A172 (cell line): ENCODE measurements at places on chromosomes 6 and 20. TPM values are rescaled to one million over a fixed set of nuclear protein-coding genes. Genes with fewer than 3 reads are reported as not detected.

Gene PYGB
- 91.8 and 118 TPM in 2 replicates for total RNA-seq

Gene SUMO4
- total RNA-seq: 0.10 and 0.38 TPM in 2 replicates

Gene C20orf204
- total RNA-seq: 0.89 and 1.2 TPM in 2 replicates

Gene MOXD1
- 18.5 and 27.5 TPM in 2 replicates for total RNA-seq

Gene RWDD2A
- total RNA-seq: 3.7 and 4.8 TPM in 2 replicates

Gene TSBP1
- not detected in 2 replicates for total RNA-seq

Gene MUCL3
- total RNA-seq: 0.43 TPM in 1 of 2 replicates, not detected in the other

Gene SAMD10
- total RNA-seq: 0.77 TPM in 1 of 2 replicates, not detected in the other

Gene RAB44
- total RNA-seq: not detected in 2 replicates

Gene PDYN
- total RNA-seq: not detected in 2 replicates

Gene IER3
- total RNA-seq: 61.1 and 63.2 TPM in 2 replicates

Gene ARMH2
- total RNA-seq: not detected in 2 replicates

Gene HLA-DOA
- total RNA-seq: not detected in 2 replicates

Gene ELOVL4
- total RNA-seq: 2.4 and 3.6 TPM in 2 replicates

Gene DLK2
- 0.81 and 3.0 TPM in 2 replicates for total RNA-seq

Gene SULF2
- total RNA-seq: 23.5 TPM in 2 replicates

Gene COL9A3
- total RNA-seq: 1.9 and 2.8 TPM in 2 replicates

Gene MYLK2
- 0.55 and 0.91 TPM in 2 replicates for total RNA-seq

Gene DDX43
- not detected in 2 replicates for total RNA-seq

Gene LY6G6F
- not detected in 2 replicates for total RNA-seq

Gene CD109
- 18.4 and 24.3 TPM in 2 replicates for total RNA-seq

Gene SLC35A1
- total RNA-seq: 14.5 and 18.8 TPM in 2 replicates

Gene RCAN2
- 0.22 TPM in 1 of 2 replicates, not detected in the other for total RNA-seq

Gene NKAIN4
- not detected in 2 replicates for total RNA-seq

Gene MICAL1
- 34.2 and 37.3 TPM in 2 replicates for total RNA-seq

Gene CNR1
- total RNA-seq: not detected in 2 replicates

Gene SYCP2
- 0.26 and 0.29 TPM in 2 replicates for total RNA-seq

Gene DYNLT2
- 2.8 and 3.0 TPM in 2 replicates for total RNA-seq

Gene TMEM74B
- total RNA-seq: 0.67 and 0.72 TPM in 2 replicates

Gene COL11A2
- 0.79 and 1.7 TPM in 2 replicates for total RNA-seq

Gene ACTL10
- not detected in 2 replicates for total RNA-seq

Gene PGC
- total RNA-seq: not detected in 2 replicates

Gene PSMB9
- 51.9 and 64.7 TPM in 2 replicates for total RNA-seq

Gene LAMP5
- total RNA-seq: not detected in 2 replicates

Gene CRISP3
- total RNA-seq: not detected in 2 replicates

Gene CST5
- total RNA-seq: not detected in 2 replicates

Gene LPIN3
- total RNA-seq: 3.4 TPM in 2 replicates

Gene RHAG
- total RNA-seq: not detected in 2 replicates

Gene NRSN1
- not detected in 2 replicates for total RNA-seq

Gene TRIM31
- not detected in 2 replicates for total RNA-seq

Gene OR2H2
- not detected in 2 replicates for total RNA-seq

Gene INSM1
- not detected in 2 replicates for total RNA-seq

Gene HSPA1A
- total RNA-seq: 1.2 and 4.1 TPM in 2 replicates
